ENCODE measurements at places on chromosomes 13 and 19.

- DNase-seq = no peak
Measured at GRCh38 chr19:5128251-5128935, 159.5 kb downstream of the KDM4B start.

- no peak for DNase-seq
Measured at GRCh38 chr19:53985863-53986262, 5.6 kb upstream of the CACNG6 start.

- DNase-seq = no peak
Measured at GRCh38 chr13:104976986-104977385, 1558.5 kb downstream of the EFNB2 start.

DNA sequence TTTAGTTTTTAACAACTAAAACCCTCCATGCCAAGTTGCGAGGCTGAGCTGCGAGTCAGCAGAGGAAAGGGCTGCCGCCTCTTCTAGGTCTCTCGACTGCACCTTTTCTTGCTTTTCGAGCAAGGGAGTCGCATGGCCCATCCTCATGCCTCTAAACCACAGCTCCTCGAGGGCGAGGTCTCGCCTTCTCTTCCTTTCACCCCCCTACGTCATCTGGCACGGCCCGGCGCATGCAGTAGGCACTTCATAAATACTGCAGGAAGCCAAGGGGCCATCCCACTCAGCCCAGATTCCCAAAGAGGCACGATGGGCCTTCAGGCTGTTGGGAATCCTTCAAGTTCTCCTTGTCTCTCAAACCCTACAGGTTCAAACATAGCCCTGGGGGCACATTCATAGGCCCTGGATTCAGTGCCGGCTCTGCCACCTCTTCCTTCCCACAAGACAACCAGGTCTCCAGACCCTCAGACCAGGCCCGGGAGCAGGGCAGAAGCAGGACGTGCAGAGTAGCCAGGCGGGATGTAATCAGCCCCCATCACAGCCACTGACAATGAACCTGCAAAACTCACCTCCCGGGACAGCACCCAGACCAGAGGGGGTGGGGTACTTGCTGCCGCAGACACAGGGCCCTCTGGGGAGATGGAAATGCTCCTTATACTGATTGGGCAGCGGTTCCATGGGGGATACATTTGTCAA lies 41.7 kb downstream of the GGACT start:
- no peak for DNase-seq

DNA sequence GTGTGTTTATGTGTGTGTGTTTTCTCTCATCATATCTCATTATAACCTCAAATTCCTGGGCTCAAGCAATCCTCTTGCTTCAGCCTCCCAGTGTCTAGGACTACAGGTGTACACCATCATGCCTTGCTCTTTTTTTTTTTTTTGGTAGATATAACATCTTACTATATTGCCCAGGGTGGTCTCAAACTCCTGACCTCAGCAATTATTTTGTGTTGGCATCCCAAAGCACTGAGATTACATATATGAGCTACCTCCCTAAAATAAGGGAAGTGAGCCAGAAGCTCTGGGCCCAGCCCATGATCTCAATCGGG lies 448 bp upstream of the ZNF543 start:
- DNase-seq = no peak

- DNase-seq = no peak
Measured at GRCh38 chr19:54959840-54960239, 6.3 kb upstream of the NLRP2 start.

GRCh38 chr13:110714797-110715394 lies 1.4 kb downstream of the ING1 start:
- DNase-seq = no peak

DNA sequence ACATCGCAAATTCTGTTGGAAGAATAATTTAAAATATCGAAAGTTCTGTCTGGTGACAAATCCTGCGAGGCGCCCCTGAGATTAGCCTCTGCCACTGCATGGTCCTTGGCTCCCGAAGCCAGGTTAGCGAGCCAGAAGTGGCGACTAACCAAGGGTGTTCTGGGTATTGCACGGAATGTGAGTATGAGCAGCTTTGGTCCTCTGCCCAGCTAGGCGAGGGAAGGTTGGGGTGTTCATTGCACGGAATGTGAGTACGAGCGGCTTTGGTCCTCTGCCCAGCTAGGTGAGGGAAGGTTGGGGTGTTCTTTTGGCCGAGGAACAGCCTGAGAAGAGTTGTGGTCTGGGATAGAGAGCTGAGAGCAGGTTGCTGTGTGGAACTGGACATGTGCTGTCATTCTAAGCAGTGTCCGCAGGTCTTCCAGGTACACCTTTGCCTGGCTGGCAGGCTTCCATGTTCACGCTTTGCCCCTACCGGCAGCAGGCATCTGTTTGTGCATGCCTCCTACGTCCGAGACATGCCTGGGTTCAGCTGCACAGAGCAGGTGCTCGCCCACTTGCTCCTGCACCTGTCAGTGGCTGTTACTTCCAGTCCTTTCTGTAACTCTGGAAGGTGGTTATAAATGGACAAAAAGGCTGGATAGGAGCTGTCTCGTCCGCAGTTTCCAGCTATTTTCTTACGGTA lies 18.3 kb upstream of the TEX29 start:
- DNase-seq = no peak

DNA sequence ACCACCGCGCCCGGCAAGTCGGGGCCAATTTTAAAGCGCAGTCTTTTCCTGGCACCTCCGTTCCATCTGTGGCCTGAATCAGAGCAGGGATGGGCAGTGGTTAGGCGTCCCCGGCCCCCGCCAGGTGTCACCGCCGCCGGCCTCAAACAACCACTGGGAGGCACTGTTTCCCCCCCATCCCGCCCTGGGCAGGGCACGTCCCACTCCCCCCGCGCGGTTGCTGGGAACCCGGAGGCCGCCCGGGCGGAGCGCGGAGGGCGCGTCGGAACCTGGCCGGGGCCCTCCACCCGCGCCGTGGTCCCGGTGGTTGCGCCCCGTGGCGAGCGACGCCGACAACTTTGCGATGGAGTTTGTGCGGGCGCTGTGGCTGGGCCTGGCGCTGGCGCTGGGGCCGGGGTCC lies at the start of gene GRIN3B:
TSS of gene GRIN3B (plus strand) at position 325 of the 400 bp plus-strand sequence. CDS start at position 344, 19 bp downstream.
- DNase-seq = peak; percentile 99

DNA sequence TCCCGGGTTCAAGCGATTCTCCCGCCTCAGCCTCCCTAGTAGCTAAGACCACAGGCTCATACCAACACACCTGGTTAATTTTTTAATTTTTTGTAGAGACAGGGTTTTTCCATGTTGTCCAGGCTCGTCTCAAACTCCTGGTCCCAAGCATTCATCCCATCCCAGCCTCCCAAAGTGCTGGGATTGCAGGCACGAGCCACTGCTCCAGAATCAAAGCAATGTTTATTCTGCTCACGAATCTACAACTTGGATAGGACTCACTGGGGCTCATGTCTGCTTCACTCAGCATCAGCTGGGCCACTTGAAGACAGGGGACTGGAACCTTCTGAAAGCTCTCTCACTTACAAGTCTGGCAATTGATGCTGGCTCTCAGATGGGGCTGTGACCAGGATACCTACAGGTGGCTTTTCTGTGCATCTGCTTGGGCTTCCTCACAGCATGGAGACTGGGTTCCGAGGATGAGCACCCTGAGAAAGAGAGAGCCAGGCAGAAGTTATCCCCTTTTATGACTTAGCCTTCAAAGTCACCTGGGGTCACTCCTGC lies 8.2 kb upstream of the ZNF792 start:
- no peak for DNase-seq

DNA sequence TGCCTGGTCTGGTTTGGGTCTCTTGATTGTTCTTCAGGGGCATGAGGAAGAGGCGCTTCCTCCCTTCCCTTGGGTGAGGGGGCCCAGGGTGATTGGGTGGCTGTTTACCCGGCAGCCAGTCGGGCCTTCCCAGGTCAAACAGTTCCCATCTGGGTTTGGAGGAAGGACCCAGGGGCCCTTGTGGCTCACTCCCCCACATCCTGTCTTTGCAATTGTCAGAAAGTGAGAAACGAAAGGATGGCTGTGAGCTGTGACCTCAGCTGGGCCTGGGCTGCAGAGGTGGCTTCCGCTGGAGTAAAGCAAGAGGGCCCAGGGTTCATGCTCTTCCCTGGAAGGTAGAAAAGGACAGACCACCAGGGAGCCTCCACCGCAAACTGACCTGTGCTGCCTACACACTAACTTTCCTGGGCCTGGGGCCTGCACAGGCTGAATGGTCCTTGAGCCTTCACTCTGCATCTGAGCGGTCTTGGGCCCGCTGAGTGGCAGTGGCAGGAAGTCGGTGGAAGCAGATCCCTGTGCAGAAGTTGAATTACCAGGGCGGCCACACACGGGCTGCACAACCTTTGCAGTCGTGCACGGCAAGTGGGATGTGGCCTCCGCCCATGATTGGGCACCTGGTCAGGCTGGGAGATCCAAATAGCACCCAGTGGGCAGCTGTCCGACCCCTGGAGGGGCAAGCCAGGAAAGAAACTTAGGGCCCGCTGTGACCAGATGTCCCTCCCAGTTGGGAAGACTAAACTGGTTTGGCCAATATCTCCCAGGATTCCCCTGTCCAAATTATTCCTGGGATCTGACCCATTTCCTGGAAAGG lies 5.3 kb upstream of the CD79A start:
- DNase-seq = no peak

DNA sequence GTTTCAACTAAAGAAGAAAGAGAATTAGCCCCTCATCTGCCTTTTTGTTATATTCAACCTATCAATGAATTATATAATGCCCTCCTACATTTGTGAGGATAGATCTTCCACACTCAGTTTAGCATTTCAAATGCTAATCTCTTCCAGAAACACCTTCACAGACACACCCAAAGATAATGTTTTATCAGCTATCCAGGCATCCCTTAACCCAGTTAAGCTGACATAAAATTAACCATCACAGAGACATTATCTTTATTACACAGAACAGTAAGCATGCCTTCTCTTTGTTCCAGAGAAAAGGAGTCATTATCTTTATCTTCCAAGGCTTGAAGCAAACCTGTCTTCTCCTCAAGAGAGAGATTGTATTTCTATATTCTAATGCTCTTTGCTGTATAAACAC lies 53.1 kb downstream of the PCDH20 start:
- no peak for DNase-seq

GRCh38 chr13:79966493-79966895 lies 374.4 kb downstream of the SPRY2 start:
- no peak for DNase-seq

GRCh38 chr13:72390909-72391308 lies 336.5 kb downstream of the MZT1 start:
- DNase-seq = no peak

DNA sequence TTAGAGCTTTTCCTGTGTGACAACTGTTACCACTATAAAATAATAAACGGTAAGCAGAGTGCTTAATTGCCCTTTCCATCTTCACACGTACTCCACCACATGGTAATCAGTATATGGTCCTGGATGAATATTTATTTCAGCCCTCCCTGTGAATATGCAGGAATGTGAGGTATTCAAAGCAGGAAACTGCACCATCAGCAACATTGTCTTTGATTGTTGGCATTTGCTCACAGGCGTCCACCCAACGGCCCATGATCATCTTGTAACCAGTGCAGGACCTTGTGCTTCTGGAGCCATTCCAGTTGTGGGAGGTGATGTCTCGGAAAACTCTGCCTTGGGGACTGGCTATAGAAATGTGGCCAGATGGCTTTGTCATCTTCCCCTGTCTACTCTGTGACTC lies 132.6 kb downstream of the COG6 start:
- DNase-seq = no peak

DNA sequence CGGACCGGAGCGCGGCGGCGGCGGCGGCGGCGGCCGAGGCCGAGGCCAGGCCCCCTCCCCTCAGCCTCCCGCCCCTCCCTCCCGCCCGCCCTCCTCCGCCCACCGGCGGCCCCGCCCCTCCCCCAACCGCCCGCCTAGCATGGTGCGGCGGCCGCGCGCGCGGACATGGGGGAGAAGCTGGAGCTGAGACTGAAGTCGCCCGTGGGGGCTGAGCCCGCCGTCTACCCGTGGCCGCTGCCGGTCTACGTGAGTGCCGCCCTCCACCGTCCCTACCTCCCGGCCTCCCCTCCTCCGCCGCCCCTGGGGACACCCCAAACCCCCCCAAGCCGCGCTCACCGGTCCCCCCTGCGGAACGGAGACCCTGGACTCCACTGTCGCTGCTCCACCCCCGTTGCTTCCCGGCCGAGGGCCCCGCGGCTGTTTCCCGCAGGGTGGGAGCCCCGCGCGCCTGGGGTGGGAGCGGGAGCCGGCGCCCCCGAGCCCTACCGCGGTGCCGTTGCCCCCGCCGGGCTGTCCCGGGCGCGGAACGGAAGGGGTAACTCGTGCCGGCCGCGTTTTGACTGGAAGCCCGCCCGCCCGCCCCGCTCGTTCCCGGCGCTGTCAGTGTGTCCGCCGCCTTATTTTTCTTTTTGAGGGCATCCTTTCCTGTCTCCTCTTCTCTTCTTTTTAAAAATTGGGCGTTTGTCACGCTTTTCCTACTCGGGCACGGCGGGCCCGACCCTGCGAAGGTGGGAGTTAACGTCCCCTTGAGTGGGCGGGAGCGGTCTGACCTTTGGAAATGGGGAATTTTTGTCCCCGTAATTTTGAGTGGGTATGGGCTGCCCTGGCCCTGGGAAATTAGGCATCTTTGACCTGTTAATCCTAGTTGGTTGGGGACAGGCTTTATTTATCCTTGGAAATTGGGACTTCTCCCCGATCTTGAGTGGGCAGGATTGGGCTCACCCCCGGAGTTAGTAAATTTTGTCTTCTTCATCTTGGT lies 576 bp downstream of the DOT1L start:
- peak; percentile 73 for DNase-seq

GRCh38 chr13:53463106-53463505 lies 434.5 kb downstream of the OLFM4 start:
- DNase-seq = no peak

- no peak for DNase-seq
Measured at GRCh38 chr19:5585461-5586299, 17.9 kb upstream of the TINCR start.

DNA sequence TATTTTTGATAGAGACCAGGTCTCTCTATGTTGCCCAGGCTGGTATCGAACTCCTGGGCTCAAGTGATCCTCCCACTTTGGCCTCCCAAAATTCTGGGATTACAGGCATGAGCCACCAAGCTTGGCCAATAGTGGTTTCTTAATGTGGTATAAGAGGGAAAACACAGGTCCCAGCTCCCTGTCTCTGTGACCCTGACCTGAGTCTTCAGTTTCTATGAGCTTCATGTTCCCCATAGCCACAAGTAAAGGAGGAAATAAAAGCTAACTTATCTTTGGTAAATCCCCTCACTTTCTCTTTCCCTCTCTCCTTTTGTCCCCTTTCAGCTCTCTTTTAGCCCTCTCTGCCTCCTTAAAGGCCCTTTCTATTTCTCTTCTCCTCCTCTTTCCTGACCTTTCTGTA lies 50.3 kb downstream of the ABCC4 start:
- DNase-seq = no peak
